ENCODE measurements at places on chromosomes 7 and 10.

DNA sequence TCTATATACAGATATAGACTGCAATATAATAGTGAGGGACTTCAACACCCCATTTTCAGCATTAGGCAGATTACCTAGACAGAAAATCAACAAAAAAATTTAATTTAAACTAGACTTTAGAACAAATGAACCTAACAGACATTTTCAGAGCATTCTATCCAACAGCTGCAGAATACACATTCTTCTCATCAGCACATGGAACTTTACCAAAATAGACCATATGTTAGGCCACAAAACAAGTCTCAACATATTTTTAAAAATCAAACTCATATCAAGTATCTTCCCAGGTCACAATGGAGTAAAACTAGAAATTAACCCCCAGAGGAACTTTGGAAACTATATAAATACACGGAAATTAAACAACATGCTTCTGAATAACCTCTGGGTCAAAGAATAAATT is 169.6 kb downstream of the MTERF1 start:
- no peak for DNase-seq

DNA sequence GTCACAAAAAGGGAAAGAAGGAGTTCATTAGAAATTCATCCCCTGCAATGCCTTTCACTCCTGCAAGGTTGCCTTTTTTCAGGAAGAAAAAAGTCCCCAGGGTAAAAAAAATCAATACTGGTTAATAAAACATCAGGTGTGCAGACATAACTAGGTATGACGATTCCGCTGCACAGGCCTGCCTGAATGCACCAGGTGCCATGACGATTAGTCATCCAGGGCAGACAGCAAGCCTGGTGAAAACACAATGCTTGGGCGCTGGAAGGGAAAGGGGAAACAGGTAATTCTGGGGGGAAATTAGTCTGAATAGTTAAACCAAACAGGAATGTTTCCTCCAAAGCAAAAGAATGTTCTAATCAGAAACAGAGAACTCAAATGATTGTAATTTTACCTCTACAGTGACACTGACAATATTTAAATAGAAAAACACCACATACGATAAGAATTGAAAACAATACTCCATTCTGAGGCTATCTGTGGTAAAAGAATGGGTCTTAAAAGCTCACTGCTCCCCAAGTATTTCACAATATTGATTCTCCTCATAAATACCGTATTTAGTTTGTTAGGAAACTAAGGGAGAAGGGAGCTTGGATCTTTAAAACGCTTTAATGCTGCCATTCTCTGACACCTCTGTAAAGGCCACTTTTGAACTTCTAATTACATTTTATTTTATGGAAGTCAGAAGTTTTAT is 45.2 kb downstream of the VPS41 start:
- DNase-seq: no peak

- DNase-seq: peak; percentile 24
Measured at GRCh38 chr7:132298790-132299189, 277.5 kb downstream of the PLXNA4 start.

DNA sequence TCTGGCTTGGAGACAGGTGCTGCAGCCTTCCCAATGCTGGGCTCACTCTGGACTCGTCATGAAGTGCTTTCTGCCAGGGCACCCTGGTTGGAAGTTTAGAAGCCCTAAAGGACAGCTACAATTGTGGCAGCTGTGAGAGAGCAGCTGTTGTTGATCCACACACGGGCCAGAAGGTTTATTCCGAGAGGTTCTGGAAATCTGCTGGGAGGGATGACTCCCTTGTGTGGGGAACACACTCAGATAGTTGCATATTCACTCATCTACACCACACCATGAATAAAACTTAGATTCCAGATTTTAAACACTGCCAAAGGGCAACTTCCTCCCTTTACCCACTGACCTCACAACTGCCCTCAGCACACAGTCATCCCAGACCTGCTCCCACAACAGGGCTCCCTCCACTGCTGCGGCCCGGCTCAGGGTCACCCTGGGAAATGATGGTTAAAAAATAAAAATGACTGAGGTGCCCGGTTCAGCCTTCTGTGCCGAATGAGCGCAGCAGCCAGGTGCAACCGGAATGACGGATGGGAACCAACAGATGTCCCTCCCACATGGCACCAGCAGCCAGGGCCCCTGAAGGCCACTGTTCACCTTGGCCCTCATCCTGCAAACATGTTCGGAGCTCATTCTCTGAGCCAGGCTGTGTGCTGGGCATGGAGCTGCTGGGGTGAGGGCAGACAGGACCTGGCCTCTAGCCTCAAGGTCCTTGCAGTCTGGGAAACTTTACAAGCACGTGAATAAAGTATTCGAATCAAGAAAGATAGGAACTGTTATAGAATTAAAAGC is 40.2 kb downstream of the ASB13 start:
- no peak for DNase-seq

Measured in A549 (cell line).